Activated CD4-positive, alpha-beta T cell treated with anti-CD3 and anti-CD28 coated beads, Interleukin-2, amount 10 ng/mL, durations not matched to agents 24 days and 14 days (primary cell): ENCODE measurements at places on chromosomes 7 and 10. TPM values are rescaled to one million over a fixed set of nuclear protein-coding genes. Genes with fewer than 3 reads are reported as not detected.

Gene TLX1
- not detected in 2 replicates for total RNA-seq

Gene PPA1
- 413 and 424 TPM in 2 replicates for total RNA-seq

DNA sequence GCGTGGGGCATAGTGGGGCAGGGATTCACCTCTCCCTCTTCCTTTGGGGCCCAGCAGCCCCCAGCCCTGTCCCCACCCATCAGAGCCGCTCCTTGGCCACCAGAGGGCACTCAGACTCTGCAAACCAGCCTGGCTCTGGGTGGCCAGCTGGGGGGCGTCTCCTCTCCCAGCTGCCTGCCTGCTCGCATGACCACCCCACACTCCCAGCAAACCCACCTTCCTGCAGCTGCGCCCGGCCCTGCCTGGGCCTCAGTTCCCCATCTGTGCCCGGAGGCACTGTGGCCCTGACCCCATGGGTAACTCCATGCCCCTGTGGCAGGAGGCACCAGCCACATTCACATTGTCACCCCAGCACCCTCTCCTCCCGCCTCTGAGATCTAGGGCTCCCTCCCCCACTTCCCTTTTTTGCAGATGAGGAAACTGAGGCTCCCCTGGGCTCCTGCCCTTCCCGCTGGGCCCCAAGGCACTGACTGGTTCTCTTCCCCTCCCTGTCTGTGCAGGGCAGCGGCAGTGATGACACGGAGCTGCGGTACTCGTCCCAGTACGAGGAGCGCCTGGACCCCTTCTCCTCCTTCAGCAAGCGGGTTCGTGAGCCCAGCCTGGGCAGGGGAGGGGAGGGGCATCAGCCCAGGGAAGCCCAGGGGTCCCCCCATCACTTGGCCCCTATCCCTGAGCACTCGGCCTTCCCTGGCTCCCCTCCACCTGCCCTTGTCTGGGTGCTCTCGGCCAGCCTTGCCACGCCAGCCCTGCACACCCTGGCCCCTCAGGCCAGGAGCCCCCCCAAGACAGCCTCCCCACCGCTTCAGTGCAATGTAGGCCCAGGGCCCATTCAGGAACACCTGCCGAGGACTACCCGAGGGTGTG, 6.9 kb upstream of the SH2B2 start:
- H3K4me1 ChIP-seq, result peaks cover 7% of the 10 kb centered on the region
- H3K27ac ChIP-seq, result no peak overlapping the region
- H3K36me3 ChIP-seq, result no peaks in the 10 kb centered on the region
- DNase-seq, result peak; percentile 85
- H3K27me3 ChIP-seq, result peaks cover 6% of the 10 kb centered on the region
- H3K4me3 ChIP-seq, result no peak overlapping the region

- H3K27ac ChIP-seq, result no peak overlapping the region
- H3K27me3 ChIP-seq, result no peaks in the 10 kb centered on the region
- H3K4me1 ChIP-seq, result no peaks in the 10 kb centered on the region
- H3K36me3 ChIP-seq, result no peaks in the 10 kb centered on the region
- no peak overlapping the region for H3K4me3 ChIP-seq
These were observed 220.9 kb downstream of the RNLS start for GRCh38 chr10:88361995-88362807.

Gene HMX3
- total RNA-seq, result not detected in 2 replicates

DNA sequence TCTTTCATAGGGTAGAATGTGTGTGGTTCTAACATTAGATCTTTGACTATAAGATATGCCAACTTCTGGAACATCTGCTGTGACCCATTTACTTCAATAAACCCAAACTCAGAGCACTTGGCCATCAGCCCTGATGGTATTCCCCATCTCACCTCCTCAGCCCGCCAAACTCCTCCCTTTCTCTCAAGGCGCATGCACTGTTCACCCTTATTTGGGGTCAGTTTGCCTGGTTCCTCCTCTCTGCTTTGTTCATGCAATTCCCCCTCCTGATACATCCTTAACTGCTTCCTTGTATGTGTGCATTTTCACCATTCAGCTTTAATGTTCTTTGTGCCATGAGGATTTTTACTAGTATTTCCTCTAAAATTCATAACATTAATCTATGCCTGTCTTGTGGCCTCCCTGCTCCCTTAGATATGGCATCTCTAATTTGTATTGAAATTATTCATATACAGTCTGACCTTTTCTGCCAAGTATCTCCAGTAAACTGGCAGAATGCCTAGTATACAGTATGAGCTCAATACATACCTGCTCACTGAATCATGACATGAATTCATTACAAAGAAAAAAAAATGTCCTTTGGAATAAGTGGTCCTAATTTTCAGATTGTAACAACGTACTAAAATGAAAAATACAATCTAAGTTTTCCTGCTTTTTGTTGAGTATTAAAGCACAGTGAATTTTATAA, 336.8 kb upstream of the IGFBP3 start:
- no peaks in the 10 kb centered on the region for H3K4me1 ChIP-seq
- no peaks in the 10 kb centered on the region for H3K36me3 ChIP-seq
- no peaks in the 10 kb centered on the region for H3K27me3 ChIP-seq
- H3K27ac ChIP-seq, result no peak overlapping the region
- no peak overlapping the region for H3K4me3 ChIP-seq

GRCh38 chr7:140537750-140538482, 58.6 kb upstream of the MKRN1 start:
- H3K27me3 ChIP-seq, result peaks cover 15% of the 10 kb centered on the region
- no peak overlapping the region for H3K27ac ChIP-seq
- H3K4me3 ChIP-seq, result no peak overlapping the region
- H3K4me1 ChIP-seq, result no peaks in the 10 kb centered on the region
- no peaks in the 10 kb centered on the region for H3K36me3 ChIP-seq
- DNase-seq, result no peak
